ENCODE measurements at places on chromosomes 13 and 19. TPM values are rescaled to one million over a fixed set of nuclear protein-coding genes. Genes with fewer than 3 reads are reported as not detected.

The BABAM1 gene
- 152 TPM for total RNA-seq

The CRLF1 gene
- 2.8 TPM for total RNA-seq

DNA sequence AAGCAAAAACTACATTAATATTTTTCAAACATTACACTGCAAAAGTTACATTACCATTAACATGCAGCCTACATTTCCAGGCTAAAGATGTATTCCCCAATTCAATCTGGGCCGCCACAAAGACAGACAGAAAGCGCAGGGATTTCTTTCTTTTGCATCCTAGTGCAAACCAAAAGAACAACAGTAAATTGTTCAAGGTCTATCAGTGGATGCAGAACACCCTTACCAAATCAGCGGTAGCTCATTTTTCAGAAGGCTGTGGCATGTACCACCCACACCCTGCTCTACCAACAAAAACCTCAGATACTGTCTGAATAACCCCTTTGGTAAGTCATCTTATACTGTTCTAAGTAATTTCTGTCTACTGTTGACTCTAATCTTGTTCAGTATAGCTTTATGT is 3.6 kb downstream of the TPT1 start:
- H3K36me3 ChIP-seq = peaks cover 55% of the 10 kb centered on the region
- H3K4me1 ChIP-seq = peaks cover 77% of the 10 kb centered on the region
- H3K4me3 ChIP-seq = no peak overlapping the region
- H3K27ac ChIP-seq = no peak overlapping the region

The KLK6 gene
- total RNA-seq = 490 TPM

The FFAR2 gene
- total RNA-seq = not detected

GRCh38 chr19:33678796-33679585 is 57.2 kb downstream of the CHST8 start:
- H3K36me3 ChIP-seq = no peaks in the 10 kb centered on the region
- H3K27me3 ChIP-seq = peaks cover 76% of the 10 kb centered on the region
- no peak overlapping the region for H3K4me3 ChIP-seq
- no peak overlapping the region for H3K27ac ChIP-seq
- DNase-seq = no peak

DNA sequence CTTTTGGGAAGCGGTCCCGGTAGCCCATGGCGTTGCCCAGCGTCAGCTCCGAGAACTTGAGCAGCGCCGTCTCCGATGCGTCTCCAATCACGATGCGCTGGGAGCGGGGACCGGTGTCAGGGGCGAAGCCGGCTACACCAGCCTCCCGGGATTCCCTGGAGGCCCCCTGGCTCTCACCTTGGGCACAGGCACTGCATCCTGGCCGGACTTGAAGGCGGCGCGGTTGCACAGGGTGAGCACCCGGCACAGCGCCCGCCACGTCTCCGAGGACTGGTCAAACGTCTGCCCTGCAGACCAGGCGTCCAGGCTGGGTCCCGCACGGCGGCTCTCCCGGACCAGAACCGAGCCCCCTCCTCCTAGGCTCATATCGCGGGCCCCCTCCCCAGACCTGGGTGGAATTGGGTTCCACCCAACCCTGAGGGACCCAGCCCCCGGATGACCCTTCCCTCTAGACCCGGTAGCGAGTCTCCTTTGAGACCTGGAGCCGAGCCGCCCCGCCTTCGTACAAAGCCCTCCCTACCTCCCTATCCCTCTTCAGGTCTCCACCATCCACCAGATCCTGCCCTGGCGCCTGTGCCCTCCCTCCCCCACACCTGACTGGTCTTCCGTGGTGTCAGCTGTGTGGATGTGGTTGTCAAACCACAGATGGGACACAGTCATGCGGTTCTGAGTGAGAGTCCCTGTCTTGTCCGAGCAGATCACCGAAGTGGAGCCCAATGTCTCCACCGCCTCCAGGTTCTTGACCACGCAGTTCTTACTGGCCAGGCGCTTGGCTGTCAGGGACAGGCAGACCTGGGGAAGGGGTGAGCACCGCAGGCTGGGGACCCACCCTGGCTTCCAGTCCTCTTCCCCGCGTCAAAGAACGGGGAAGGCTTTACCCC is 4.8 kb downstream of the ATP4A start:
- no peak overlapping the region for H3K4me3 ChIP-seq
- no peaks in the 10 kb centered on the region for H3K36me3 ChIP-seq
- H3K27ac ChIP-seq = no peak overlapping the region
- no peaks in the 10 kb centered on the region for H3K4me1 ChIP-seq
- no peak for DNase-seq
- peaks cover 36% of the 10 kb centered on the region for H3K27me3 ChIP-seq

GRCh38 chr13:114167885-114168284 is 11.2 kb upstream of the CFAP97D2 start:
- no peaks in the 10 kb centered on the region for H3K4me1 ChIP-seq
- H3K4me3 ChIP-seq = no peak overlapping the region
- DNase-seq = no peak
- H3K27me3 ChIP-seq = 0 out of 2 replicates have a peak, but pooled peaks cover 15% of the 10 kb centered on the region

The ZNF667 gene
- total RNA-seq = not detected

The KCTD4 gene
- not detected for total RNA-seq

DNA sequence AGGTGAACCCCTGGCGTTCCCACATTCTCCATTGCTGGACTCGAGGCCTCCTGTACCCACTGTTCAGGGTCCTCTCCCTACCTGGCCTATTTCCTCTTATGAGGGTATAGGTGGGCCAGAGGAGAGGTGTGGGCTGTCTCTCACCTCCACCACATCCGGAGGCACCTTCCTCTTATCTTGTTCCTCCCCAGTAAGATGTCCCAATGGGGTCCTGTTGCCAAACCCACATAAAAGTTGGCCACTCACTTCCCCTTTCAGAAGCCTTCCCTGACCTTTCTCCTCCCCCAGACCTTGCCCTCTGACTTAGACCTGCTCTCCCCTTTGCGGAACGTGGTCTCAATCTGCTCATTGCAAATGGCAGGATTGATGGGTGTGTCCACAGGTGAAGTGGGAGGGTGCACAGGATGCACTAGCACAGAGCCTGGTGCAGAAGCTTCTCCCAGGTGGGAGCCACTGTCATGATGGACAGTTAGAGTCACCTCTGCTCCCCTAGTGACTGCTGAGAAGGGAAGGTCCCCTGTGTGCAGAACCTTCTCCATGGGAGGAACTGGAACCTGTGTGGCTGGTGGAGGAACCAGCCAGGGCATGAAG is 1.3 kb downstream of the CYP4F3 start:
- peaks cover 36% of the 10 kb centered on the region for H3K4me1 ChIP-seq
- no peaks in the 10 kb centered on the region for H3K27me3 ChIP-seq
- peak overlapping the region; percentile 95 for H3K27ac ChIP-seq
- H3K4me3 ChIP-seq = peak overlapping the region; percentile 32

The ZNF20 gene
- 8.6 TPM for total RNA-seq

GRCh38 chr13:95480131-95480545 is 72.4 kb upstream of the CLDN10 start:
- no peak for DNase-seq
- no peak overlapping the region for H3K27ac ChIP-seq
- H3K36me3 ChIP-seq = no peaks in the 10 kb centered on the region
- 0 out of 2 replicates have a peak, but pooled peaks cover 4% of the 10 kb centered on the region for H3K27me3 ChIP-seq

The DACT3 gene
- total RNA-seq = 0.13 TPM

- no peak overlapping the region for H3K27ac ChIP-seq
- H3K27me3 ChIP-seq = no peaks in the 10 kb centered on the region
- no peaks in the 10 kb centered on the region for H3K4me1 ChIP-seq
- no peak for DNase-seq
- no peaks in the 10 kb centered on the region for H3K36me3 ChIP-seq
Observed at GRCh38 chr19:5480427-5480836, 25.2 kb downstream of the ZNRF4 start.

GRCh38 chr13:110299283-110299840 is 7.6 kb downstream of the COL4A1 start:
- H3K27ac ChIP-seq = no peak overlapping the region
- no peak for DNase-seq
- peaks cover 9% of the 10 kb centered on the region for H3K4me1 ChIP-seq
- H3K27me3 ChIP-seq = no peaks in the 10 kb centered on the region
- H3K36me3 ChIP-seq = no peaks in the 10 kb centered on the region

- no peak overlapping the region for H3K4me3 ChIP-seq
- no peaks in the 10 kb centered on the region for H3K27me3 ChIP-seq
- peaks cover 10% of the 10 kb centered on the region for H3K4me1 ChIP-seq
- no peak overlapping the region for H3K27ac ChIP-seq
Observed at GRCh38 chr13:30047154-30047874, 196.9 kb upstream of the UBL3 start.

GRCh38 chr19:19540715-19541515 is 2.9 kb downstream of the CILP2 start:
- no peak overlapping the region for H3K27ac ChIP-seq
- H3K27me3 ChIP-seq = no peaks in the 10 kb centered on the region
- peak overlapping the region; percentile 58 for H3K4me3 ChIP-seq
- H3K4me1 ChIP-seq = no peaks in the 10 kb centered on the region
- peak; percentile 86 for DNase-seq

The N4BP2L2 gene
- 81.3 TPM for total RNA-seq

GRCh38 chr19:41787055-41787454 is 9.3 kb upstream of the CEACAM3 start:
- no peak overlapping the region for H3K27ac ChIP-seq
- no peak for DNase-seq

The NCCRP1 gene
- 22.7 TPM for total RNA-seq

- no peak overlapping the region for H3K27ac ChIP-seq
- H3K4me1 ChIP-seq = no peaks in the 10 kb centered on the region
- no peak overlapping the region for H3K4me3 ChIP-seq
- H3K36me3 ChIP-seq = 0 out of 2 replicates have a peak, but pooled peaks cover 6% of the 10 kb centered on the region
Observed at GRCh38 chr19:57263244-57263741, 17.0 kb upstream of the ZNF460 start.

The KIR3DL2 gene
- total RNA-seq = not detected

The ZNF571 gene
- total RNA-seq = 2.2 TPM

DNA sequence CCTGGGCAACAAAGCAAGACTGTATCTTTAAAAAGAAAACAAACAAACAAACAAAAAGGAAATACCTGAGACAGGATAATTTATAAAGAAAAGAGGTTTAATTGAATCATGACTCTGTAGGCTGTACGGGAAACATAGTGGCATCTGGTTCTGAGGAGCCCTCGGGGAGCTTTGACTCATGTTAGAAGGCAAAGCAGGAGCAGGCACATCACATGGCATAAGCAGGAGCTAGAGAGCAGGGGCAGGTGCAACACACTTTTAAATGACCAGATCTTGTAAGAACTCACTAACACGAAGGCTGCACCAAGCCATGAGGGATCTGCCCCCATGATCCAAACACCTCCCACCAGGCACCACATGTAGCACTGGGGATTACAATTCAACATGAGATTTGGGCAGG is 13.2 kb upstream of the OR10H2 start:
- H3K36me3 ChIP-seq = no peaks in the 10 kb centered on the region
- H3K27ac ChIP-seq = no peak overlapping the region
- no peak for DNase-seq
- H3K4me3 ChIP-seq = no peak overlapping the region

The FBN3 gene
- total RNA-seq = 0.05 TPM

DNA sequence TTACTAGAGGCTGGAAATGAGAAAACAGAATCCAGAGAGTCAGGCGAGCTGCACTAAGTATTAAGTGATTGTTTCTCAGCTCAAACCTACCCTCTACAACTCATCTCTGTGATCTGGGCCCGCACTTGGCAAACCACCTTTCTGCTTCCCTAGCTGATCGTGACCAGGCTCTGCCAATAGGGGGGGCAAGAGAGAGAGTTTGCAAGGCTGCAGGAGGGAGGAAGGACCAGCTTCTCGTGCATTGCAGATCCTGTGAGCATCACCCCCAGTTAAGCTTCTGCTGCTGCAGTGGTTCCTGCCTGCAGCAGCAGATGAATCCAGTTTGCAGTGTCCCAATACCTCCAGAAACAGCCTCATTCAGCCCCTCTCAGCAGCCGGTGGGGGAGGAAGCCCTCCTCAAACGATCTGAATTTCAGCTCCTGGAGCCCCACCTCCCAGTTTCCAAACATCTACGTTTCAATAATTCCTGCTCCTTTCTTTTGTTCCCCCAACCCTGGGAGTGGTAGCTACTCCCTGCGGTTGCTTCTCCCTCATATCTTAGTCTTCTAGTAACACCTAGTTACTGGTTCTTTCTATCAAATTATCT is 20.0 kb downstream of the XRCC1 start:
- H3K27ac ChIP-seq = no peak overlapping the region
- DNase-seq = no peak
- H3K36me3 ChIP-seq = no peaks in the 10 kb centered on the region
- H3K4me3 ChIP-seq = no peak overlapping the region
- no peaks in the 10 kb centered on the region for H3K4me1 ChIP-seq

The ZNF71 gene
- total RNA-seq = 7.2 TPM

DNA sequence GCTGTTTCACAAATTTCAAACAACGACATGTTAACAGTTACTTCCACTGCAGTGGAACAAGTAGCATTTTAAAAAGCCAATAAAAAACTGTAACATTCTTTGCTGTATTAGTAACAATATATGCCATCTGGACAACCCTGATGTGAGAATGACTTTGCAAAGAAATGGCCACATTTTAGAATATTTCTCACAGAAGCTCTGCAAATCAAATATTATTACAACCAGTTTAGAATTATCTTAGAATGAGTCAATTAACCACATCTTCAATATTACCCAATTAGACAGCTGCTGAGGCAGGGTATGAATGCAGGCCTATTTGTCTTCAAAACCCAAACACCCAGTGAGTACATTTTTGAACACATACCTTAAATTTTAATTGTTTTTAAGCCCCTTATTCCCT is 3.2 kb downstream of the ZNF699 start:
- no peaks in the 10 kb centered on the region for H3K27me3 ChIP-seq
- peaks cover 9% of the 10 kb centered on the region for H3K4me1 ChIP-seq
- no peak overlapping the region for H3K27ac ChIP-seq
- no peaks in the 10 kb centered on the region for H3K36me3 ChIP-seq
- peak; percentile 61 for DNase-seq

GRCh38 chr13:90493667-90494066 is 853.8 kb upstream of the MIR17HG start:
- no peaks in the 10 kb centered on the region for H3K27me3 ChIP-seq
- H3K36me3 ChIP-seq = no peaks in the 10 kb centered on the region
- no peak overlapping the region for H3K4me3 ChIP-seq
- no peaks in the 10 kb centered on the region for H3K4me1 ChIP-seq
- no peak for DNase-seq

DNA sequence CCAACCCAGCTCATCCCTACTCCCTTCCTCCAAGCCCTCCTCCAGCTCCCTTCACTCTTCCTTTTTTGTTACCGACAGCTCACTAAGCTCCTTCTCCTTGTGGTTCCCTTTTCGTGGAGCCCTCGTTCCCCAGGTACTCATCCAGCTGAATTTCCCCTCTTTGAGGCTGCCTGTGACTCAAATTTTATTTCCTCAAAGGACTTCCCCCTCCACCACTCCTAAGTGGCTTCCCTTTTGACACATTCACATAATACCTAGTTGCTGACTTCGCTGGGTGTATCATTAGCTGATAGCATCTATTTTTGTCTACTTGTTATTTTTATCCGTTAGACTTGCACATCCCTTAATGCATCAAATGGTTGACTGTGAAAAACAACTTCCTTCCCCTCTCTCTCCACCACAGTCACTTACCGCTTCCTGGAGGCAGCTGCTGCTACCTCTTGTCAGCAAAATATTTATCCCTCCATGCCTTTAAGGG is 14.5 kb downstream of the FFAR2 start:
- DNase-seq = no peak
- no peak overlapping the region for H3K27ac ChIP-seq
- no peaks in the 10 kb centered on the region for H3K4me1 ChIP-seq
- H3K27me3 ChIP-seq = no peaks in the 10 kb centered on the region
- H3K36me3 ChIP-seq = no peaks in the 10 kb centered on the region
- no peak overlapping the region for H3K4me3 ChIP-seq

- no peaks in the 10 kb centered on the region for H3K27me3 ChIP-seq
- no peaks in the 10 kb centered on the region for H3K4me1 ChIP-seq
- H3K27ac ChIP-seq = no peak overlapping the region
Observed at GRCh38 chr13:105936816-105937215, 598.6 kb downstream of the EFNB2 start.

The RASGRP4 gene
- total RNA-seq = not detected

The BRME1 gene
- 13.7 TPM for total RNA-seq

The LENG9 gene
- total RNA-seq = 7.0 TPM
